ENCODE measurements at places on chromosomes 11 and 22.

DNA sequence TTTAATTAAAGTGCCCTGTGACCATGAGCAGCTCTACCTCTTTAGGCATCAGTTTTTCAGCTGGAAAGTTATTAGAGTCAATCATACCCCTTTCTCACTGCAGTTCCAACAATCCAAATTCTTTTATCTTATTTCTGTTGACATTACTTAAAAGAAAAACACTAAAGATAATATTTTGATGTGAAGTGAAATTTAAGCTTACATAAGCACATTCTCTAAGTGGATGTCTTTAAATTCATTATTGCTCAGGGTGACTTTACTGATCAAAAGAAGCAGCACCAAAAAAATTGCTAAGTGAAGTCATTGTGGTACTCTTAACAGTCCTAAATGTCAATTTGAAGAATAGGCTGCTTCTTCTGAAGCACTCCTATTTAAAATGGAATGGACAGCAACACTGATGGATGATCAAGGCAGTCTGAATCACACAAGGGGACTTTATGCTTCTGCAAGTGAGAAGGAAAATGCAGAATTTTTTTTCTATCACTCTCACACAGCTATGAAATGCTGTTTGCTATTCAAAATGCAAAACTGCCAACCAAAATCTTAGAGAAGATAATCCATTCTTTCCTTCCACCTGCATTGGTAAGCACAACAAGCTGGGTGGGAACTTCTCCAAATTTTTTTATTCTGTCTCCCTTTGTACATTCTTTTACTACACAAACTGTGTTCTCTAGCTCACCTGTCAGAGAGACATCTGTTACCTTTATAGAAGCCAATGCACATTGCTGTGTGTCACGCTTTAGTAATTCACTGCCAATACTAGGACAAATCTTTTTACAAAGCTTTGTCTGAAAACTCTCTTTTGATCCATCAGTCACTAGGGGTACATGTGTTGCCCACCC, 179.9 kb downstream of the GRIA4 start:
- DNase-seq: no peak

GRCh38 chr22:40263191-40263590, 83.1 kb upstream of the ADSL start:
- no peak for DNase-seq

- no peak for DNase-seq
These were observed 115.7 kb upstream of the NNMT start for GRCh38 chr11:114180301-114181055.

- no peak for DNase-seq
These were observed 3.7 kb upstream of the PLAAT4 start for GRCh38 chr11:63532799-63533475.

GRCh38 chr11:69403556-69404215, 77.8 kb upstream of the LINC01488 start:
- no peak for DNase-seq

GRCh38 chr11:79019277-79019676, 421.6 kb downstream of the TENM4 start:
- no peak for DNase-seq

DNA sequence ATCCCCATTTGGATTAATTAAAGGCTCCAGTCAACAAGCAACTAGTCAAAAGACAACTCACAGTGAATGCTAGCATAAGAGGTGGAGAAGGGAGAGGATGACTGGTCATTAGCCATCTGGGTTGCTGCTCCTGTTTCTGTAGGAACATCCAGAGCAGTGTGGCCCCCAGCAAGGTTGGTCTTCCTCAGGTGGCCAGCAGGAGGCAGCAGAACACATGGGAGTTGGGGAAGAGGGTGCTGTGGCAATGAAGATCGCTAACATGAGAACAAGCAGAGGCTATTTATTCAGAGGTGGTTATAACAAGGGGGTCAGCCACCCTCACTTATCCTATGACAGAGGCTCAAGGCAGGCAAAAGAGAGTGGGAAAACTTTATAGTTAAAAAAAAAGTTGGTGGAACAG, 21.3 kb downstream of the IZUMO1R start:
- DNase-seq: no peak

DNA sequence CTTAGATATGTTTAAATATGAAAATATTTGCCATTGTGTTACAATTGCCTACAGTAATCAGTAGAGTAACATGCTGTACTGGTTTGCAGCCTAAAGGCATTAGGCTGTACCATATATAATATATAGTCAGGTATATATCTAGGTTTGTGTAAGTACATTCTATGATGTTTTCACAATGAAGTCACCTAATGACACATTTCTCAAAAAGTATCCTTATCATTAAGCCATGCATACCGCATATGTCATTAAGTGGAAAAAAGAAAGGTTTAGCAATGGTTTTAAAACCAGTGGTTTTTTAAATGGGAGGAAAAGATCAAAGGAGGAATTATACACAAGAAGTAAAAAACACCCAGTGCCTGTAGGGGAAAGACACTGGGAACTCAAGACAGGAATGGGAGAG, 122.7 kb downstream of the RBFOX2 start:
- no peak for DNase-seq

GRCh38 chr11:79396674-79397073, 44.2 kb downstream of the TENM4 start:
- DNase-seq: no peak

DNA sequence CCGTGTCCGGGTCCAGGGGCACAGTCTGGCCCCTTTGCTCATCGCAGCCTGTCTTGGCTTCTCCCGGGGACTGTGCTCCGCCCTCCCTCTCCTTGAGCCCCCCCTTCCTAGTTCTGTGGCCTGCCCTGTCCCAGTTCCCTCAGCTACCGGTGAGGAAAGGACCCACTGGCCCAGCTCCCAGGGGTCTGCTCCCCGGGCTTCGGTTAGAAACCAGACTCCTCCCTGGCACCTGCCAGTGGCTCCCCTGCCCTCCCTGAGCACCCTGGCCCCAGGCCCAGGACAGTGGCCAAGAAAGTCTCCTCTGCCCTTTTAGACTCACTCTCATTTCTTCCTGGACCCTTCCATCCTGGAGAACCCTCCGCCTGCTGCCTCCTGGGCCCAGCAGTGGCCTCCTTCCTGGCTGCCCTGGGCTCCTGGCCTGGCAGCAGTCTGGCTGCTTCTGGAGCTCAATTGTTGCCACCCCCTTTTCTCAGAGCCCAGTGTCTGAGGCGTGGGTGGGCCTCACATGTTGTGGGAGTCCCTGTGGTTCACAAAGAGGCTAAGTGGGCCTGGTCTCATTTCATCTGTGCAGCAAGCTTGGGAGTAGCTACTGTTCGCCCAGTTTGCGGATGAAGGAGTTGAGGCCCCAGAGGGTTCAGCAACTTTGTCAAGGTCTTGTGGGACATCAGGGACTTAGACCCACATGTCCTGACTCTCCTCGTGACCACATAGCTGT, 12.6 kb downstream of the PRDM11 start:
- DNase-seq: no peak

DNA sequence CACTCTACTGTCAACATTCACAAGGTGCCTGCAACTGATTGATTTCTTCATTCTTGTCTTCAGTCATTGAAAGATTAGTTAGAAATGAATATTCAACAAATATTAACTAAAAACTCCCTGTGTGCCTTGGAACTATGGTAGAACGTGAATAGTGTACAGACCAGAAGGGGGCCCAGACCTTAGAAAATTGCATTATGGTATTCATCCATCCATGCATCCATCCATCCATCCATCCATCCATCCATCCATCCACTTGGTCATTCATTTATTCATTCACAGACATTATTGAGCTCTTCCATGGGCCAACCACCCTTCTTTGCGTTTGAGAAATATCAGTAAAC, 10.2 kb upstream of the ACCSL start:
- DNase-seq: no peak

DNA sequence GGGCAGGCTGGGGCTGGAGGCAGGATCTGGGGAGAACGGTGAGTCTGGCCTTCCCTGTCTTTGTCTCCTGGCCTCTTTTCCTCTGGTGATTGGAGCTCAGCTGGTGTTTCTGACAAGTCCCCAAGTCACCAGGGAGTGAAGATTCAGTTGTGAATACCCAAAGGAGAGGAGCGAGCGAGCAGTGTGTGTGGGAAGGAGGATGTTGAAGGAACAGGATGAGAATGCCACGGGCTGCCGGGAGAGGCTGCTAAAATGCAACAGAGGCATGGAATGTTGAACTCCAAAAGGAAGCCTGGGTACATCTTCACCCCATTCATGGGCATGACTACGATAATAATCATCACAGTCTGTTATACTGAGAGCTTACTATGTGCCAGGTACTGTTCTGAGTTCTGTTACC, 163.3 kb downstream of the CEP164 start:
- no peak for DNase-seq

- no peak for DNase-seq
These were observed 117.6 kb upstream of the CRYBB3 start for GRCh38 chr22:25082096-25082495.

- DNase-seq: no peak
These were observed 9.1 kb upstream of the CCDC179 start for GRCh38 chr11:22869325-22869724.

DNA sequence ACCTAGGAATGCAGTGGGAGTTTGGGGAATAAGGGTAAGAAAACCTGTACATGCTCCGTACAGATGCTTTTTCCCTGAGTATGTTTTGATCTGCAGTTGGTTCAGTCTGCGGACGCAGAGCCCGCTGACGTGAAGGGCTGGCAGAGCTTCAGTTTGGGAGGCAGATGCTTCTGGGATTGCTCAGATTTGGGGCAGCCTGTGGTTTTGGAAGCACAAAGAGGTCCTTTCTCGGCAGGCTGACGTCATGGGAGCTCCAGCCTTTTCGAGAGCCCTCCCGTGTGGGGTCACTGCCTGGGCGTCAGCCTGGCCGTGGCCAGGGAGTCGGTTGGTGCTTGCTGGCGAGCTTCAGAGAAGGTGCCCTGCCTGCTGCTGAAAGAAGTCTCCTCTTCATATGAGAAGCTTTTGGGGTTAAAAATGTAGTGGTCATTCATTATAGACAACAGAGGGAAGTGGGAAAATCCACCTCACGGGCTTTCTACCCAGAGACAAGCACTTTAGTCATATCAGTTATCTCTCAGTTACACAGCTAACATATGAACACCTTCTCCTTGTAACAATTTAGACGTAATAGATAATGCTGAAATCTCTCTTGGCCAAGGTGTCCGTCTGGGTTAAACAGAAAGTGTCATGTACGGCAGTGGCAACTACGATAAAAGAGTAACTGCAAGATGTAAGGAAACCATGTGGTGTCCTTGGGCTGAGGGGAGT, 26.8 kb downstream of the TPCN2 start:
- DNase-seq: no peak

- DNase-seq: no peak
These were observed 377.3 kb downstream of the TBC1D22A start for GRCh38 chr22:47139790-47140119.

DNA sequence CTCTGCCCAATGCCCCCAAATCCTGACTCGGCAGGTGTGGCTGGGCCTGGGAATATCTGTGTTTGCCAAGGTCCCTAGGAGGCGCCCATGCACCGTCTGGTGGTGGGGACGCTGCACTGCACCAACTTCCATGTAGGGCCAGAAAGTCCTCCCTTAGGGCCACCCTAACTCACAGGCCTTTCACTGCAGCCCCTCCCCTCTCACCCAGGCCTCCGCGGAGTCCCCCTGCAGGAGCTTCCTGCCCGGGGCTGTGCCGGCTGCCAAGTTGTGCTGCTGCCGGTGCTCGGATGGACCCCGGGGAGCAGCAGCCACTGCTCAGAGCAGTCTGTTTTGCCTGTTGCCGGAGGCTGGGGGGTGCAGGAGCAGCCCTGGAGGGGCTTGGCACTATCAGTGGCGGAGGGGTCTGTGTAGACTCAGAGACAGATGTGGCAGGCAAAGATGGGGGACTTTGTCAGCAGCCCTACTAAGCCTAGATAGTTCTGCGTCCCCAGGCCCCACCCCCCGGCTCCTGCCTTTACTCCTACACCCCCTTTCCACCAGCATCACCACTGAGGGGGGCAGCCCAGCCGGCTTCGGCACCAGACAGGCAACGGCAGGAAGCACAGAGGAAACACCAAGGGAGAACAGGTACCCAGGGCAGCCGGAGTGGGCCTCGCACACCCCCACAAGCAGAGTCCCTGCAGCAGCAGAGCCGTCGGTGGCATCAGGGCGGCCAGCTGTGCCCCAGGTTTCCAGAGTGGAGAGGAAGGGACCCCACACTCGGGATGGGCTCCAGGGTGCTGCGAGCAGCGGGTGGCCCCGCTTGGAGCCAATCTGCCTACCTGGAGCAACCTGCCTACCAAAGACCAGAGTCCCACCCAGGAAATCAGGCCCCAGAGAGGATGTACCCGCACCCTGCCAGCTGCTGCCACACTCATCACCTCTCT, 124.3 kb downstream of the TRIM29 start:
- DNase-seq: peak; percentile 20

GRCh38 chr11:68315171-68315920, 3.0 kb downstream of the LRP5 start:
- no peak for DNase-seq

GRCh38 chr22:25626624-25626990, 62.1 kb downstream of the GRK3 start:
- DNase-seq: no peak

DNA sequence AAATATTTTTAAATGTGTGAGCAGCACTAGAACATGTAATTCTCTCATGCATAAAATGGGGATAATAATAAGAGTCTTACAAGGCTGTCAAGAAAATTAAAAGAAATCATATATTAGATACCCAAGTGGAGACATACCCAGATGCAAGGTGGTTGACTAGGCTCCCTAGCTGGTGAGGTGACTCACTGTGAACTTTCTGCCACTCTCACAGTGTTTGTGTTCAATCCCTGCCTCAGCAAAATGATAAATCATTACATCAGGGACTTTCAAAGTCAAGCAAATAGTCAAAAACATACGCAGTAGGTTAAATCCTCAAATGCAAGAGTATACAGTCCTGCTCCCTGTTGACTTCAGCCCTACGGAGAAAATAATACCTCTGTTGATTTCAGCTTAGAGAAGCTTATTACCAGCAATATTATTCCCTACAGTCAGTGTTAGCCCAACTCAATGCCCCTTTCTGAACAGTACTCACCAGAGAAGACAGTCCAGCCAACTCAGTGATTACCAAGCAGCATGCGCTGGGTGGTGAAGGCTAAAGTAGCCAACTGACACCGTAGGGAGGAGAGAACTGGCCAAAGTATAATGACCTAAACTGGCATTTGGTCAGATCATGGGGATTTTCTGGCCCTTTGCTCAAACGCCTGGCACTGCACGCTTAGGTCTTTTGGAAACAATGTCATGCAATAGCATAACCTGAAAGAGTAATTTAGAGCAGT, 73.1 kb upstream of the BARX2 start:
- no peak for DNase-seq

DNA sequence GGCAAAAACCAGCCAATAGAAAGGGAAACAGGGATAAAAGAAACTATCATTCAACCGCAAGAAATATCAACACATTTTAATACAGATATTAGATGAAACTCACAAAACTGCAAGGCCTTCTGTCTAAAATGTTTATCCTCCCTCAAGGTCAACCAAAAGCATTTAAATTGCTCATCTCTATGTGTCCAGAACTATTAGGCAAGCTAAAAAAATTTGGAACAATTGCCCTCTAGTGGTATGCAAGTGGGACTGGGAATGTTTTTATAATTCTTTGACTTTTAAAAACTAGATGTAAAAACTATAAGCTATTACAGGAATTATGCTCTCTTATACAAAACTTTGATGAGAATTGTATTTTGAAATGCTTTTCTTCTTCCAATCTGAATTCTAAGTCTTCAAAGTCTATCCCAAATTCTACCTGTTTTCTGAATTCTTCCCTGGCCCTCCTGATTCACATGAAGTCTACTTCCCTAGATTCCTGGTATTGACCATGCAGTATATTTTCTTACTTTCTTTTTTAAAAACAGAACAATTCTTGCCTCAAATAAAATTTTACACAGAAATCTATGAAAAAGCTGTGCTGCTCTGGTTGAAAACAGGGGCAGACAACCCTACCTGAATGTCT, 4.9 kb downstream of the CWC15 start:
- no peak for DNase-seq

- no peak for DNase-seq
These were observed 24.9 kb upstream of the EMSY start for GRCh38 chr11:76419896-76420295.

GRCh38 chr11:94815705-94816344, 47.7 kb downstream of the AMOTL1 start:
- no peak for DNase-seq
